ENCODE measurements at places on chromosomes 4 and X.

DNA sequence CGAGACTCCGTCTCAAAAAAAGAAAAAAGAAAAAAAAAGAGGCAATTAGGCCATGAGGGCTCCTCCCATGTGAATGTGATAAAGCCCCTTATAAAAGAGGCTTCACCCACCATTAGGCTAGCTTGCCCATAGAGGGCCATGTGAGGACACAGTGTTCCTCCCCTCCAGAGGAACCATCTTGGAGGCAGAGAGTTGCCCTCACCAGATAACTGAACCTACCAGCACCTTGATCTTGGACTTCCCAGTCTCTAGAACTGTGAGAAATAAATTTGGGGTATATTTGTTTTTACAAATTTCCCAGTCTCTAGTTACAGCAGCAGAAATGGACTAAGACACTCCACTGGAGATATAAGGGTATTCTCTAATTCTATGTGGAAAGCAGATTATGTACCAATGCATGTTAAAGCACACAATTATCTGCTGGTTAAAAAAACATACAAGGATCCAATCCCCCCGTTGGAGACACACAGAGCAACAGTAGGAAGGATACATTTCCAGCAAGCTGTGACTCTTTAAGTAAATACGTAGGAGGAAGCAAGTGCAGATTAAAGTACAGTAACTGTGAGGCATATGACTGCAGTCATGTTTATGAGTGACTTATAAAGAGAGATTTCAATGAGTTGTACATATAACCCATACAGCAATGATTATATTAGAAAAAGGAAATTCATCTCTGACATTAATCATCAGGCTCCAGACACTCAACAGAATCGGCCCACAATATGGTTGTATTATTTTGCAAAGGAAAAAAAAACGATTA lies 21.4 kb downstream of the SH3RF1 start:
- no peak for DNase-seq

GRCh38 chr4:94621491-94622080 lies 136.2 kb upstream of the BMPR1B start:
- no peak for DNase-seq

DNA sequence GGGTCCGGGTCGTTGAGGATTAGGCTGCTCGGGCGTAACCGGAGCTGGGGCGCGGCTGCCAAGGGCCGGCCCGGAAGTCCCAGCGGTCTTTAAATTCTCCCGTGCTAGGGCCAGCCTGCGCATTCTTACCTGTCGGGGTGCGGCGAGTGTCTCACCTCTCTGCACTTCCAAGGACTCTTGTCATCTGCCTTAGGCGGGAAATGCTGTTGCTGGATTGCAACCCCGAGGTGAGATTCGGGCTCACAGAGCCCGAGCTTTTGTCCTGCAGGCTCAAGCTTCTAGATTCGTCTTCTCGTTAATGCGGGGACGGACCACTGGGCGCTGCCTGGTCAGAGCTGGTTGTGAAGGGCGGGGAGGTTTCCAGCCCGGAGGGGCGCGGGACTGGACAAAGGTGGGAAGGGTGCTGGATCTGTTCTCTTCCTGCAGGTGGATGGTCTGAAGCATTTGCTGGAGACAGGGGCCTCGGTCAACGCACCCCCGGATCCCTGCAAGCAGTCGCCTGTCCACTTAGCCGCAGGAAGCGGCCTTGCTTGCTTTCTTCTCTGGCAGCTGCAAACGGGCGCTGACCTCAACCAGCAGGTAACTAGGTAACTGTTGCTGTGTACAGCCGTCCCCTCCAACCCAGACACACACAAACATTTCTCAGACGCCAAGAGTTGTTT lies at the start of gene ANKRD37:
Gene ANKRD37 (plus strand): TSS at position 118 of the 662 bp plus-strand sequence. CDS start 83 bp downstream, at position 201.
- DNase-seq = peak; percentile 23

GRCh38 chr4:84826681-84827080 lies 139.8 kb downstream of the WDFY3 start:
- no peak for DNase-seq

GRCh38 chr4:7850489-7850888 lies 89.2 kb downstream of the AFAP1 start:
- DNase-seq = no peak

- DNase-seq = no peak
Observed at GRCh38 chr4:52748432-52748831, 2.8 kb downstream of the ERVMER34-1 start.

DNA sequence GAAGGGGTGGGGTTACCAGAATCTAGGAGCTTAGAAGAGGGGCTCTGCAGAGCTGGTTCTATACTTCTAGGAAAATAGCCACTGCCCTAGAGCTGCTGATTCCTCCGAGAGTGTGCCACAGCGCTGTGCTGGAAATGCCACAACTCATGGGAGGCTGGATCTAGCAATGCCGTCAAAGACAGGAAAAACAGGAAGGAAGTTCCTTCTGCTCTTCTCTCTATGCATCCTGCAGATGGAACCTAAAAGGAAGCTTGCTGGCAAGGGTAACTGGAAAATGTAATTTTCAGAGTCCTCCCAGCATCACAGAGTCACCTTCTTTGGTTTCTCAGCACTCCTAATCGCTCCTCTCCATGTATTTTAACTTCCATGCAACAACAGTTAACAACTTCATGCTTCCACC lies 121.2 kb upstream of the TLL1 start:
- no peak for DNase-seq

GRCh38 chr4:47145630-47146029 lies 114.3 kb downstream of the GABRB1 start:
- no peak for DNase-seq

All from NCI-H1417 treated with DMSO at 0.1 percent for 48 hours (cell line).